Thoracic aorta (tissue), 2 donors: ENCODE measurements at places on chromosomes 12 and 14. TPM values are rescaled to one million over a fixed set of nuclear protein-coding genes. Genes with fewer than 3 reads are reported as not detected.

GRCh38 chr12:101474711-101475386 is at the start of gene SPIC:
SPIC (plus strand) TSS chr12:101475336; CDS start chr12:101476905, 1,569 bp downstream.
- no peak for DNase-seq

- no peak for DNase-seq
Measured at GRCh38 chr14:93343266-93343665, 3.7 kb upstream of the COX8C start.

DNA sequence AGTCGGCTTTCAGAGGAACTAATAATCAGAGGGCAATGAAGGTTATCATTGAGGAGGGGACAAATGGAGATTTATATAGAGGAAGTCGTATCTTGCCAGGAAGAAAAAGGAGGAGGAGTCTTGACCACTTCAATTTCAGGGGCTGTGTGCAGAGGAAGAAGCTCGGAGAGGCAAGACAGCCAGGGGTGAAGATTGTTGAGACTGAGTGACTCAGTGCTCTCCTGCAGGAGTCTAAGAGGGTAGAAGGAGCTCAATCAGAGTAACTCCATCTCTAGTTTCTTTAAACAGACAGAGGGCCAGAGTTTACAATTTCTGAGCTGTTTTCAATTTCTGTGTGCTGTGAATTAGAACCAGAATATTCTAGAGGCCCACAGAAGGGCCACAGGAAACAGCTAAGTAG is 439.3 kb upstream of the PRICKLE1 start:
- no peak for DNase-seq

DNA sequence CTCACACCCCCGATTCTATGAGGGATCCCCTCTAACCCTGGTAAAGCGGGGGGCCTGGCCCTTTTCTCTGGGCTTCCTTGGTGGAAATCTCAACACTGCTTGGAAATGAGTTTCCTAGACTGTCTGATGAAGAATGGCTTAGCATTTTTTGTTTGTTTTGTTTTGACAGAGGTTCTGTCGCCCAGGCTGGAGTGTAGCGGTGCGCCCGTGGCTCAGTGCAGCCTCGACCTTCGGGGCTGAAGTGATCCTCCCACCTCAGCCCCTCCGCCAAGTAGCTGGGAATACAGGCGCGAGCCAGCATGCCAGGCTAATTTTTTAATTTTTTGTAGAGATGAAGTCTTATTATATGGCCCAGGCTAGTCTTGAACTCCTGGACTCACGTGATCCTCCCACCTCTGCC is 30.3 kb downstream of the TC2N start:
- no peak for DNase-seq

GRCh38 chr12:105338966-105339365 is 8.5 kb downstream of the C12orf75 start:
- no peak for DNase-seq

DNA sequence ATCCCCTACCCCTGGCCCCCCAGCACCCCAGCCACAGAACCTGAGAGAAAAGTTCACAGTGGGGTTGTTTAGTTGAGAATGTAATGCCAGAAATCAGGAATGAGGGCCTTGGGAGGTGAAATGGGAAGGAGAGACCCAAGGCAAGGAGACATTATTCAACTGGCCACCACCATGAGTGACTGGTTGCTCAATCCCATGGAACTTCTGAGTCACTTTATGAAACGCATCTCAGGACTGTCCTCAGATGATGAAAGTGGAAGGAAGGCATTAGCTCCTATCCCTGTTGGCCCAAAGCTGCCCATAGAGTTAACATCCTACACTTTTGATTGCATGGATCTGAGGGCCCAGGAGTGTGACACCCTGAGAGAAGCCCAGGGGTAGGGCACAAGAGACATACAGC is 25.4 kb upstream of the TCL1A start:
- DNase-seq, result no peak

- peak; percentile 40 for DNase-seq
Measured at GRCh38 chr14:67738740-67739504, 37.2 kb downstream of the RDH12 start.

DNA sequence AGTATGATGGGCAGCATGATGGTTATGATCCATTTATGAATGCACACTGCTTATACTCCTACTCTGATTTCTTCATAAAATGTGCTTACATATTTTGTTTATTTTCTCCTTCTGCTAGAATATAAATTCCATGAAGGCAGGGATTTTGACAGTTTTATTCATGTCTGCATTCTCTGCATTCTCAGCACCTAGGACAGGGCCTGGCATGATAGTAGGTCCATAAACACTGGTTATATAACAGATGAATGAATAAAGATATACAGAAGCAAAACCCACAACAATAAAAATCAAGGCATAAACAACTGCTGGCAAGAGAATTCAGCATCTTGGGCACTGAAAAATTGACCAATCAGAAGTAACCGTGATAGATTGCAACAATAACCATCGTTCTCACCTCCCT is 115.4 kb downstream of the WIF1 start:
- DNase-seq, result no peak

DNA sequence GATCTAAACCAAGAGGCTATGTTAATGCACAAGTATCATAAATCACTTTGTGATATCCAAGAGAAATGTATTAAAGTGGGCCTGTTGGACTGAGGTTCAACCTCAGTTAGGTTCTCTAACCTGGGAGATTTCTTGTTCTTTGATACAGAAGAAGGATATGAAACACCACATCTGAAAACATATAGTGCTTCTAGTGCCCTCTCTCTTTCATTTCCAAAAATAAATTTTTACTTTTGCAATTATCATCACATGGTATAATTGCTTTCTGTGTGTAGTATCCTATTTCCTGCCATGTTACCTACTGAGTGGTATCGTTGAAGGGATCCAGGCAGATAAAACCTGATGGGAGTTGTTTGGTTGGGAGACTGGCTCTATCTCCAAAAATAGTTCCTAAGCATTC is 264.9 kb downstream of the CCER1 start:
- no peak for DNase-seq

GRCh38 chr14:90509403-90509802 is 112.6 kb downstream of the CALM1 start:
- no peak for DNase-seq

DNA sequence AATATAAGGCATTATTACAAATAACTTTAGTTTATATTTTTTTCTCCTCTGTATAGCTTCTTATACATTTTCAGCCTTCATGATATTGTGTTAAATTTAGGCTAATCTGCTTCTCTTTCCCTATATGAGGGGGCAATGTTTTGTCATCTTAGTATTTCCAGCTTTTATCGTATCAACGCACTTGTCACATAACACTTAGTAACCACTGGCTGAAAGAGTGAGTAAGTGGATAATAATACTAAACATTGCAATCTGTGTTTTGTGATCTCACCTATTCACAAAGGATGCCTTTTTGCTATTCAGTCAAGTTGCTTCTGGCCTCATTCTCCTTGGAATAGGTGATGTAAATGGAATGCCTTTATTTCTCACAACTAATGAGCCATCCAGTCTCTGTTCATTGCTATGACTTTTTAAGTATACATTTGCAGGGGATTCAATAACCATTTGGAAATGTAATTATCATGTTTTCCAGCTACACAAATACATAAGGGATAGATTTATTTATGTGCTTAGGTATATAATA is 260.9 kb downstream of the BMP4 start:
- DNase-seq, result no peak

DNA sequence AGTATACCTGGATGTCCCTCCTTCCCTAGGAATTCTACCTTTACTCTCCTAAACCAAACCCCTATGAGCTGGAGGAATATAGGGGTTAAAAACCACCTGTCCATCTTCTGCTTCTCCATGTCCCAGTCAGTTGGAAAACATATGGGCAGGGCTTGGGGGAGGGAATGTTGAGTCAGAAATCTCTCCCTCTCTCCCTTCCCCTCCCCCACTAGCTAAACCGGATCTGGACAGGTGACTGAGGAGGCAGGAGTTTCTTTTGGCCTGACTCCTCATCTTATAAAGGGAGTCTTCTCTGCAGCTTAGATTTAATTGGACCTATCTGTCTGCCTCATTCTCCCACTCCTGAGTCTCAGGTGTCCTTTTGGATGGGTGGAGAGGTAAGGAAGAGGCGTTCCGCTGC is 6.1 kb downstream of the ERBB3 start:
- no peak for DNase-seq

DNA sequence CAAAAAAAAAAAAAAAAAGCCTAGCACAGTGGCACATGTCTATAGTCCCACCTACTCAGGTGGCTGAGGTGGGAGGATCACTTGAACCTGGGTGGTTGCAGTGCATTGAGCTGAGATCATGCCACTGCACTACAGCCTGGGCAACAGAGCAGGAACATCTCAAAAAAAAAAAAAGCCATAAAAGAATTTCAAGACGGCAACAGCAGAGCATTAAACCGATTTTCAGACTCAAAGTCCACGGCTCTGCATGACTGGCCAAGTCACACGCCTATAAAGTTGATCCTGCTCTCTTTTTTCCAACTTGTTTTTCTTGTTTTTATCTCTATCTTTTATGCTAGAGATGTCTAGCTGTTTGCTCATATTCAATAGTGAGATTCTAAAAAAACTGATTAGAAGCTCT is 45.3 kb downstream of the FBXO34 start:
- DNase-seq, result no peak

DNA sequence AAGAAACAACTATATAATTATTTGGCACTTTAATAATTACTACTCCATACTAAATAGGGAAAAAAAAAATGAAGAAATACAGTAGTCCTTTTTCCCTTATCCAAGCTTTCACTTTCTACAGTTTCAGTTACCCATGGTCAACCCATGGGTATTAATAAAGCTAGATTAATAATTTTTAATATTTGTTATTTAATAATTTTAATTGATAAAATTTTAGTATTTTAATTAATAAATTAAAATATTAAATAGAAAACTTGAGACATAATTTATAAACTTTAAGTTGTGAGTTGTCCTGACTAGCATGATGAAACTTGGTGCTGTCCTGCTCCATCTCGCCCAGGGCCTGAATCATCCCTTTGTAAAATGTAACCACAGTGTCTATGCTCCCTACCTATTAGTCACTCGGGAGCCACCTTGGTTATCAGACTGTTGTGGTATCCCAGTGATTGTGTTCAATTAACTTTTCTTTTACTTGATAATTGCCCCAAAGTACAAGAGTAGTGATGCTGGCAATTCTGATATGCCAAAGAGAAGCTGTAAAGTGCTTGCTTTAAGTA is 71.8 kb downstream of the PAWR start:
- no peak for DNase-seq

DNA sequence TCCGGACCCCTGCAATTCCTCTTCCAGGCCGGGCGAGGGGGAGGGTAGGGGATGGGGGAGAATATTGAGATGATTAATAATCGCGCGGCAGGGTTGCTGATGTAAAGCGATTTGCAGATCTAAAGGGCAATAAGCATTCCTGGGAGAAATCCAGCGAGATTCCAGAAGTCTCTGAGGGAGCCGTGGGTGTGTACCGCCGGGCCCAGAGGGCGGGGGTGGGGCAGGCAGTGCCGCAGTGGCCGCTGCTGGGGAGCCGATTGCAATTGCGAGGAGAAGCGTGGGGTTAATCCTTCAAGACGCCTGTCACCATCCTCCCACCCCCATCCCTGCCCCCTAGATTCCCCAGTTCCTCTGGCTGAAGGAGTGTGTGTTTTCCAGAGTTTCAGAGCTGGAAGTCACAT is 16.4 kb downstream of the FOS start:
- DNase-seq, result no peak

DNA sequence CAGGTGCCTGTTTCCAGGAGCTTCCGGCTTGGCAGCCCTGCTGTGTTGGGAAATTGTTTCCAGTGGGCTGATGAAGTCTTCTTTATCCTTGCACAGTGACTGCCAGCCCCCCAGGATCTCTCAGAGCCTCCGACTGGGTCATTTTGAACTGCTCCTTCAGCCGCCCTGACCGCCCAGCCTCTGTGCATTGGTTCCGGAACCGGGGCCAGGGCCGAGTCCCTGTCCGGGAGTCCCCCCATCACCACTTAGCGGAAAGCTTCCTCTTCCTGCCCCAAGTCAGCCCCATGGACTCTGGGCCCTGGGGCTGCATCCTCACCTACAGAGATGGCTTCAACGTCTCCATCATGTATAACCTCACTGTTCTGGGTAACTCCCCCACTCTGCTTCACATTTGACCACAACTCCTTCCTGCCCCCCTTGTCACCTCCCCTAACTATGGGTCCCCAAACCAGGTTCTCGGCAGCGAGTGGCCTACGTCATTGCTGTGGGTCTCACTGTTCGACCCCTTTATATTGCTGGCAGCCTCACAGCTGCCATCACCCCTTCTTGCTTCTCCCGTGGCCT is 2.3 kb downstream of the LAG3 start:
- DNase-seq, result no peak

DNA sequence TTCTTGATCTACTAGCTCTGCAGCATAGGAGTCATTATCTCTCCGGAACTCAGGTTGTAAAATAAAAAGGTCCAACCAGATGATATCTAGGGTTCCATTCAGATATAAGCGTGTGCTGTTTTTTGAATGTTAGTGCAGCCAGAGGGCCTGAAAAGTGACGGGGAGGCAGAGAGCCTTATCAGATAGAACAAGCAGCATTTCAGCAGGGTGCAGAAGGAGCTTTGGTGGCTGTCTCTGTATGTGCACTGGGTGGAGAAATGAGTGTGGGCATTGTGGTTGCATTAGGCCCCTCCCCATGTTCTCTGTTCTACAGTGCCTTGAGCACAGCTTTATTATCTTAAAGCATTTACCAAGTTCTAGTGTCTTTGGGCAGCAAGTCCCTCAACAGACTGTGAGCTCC is 275.1 kb downstream of the NRXN3 start:
- DNase-seq, result no peak

DNA sequence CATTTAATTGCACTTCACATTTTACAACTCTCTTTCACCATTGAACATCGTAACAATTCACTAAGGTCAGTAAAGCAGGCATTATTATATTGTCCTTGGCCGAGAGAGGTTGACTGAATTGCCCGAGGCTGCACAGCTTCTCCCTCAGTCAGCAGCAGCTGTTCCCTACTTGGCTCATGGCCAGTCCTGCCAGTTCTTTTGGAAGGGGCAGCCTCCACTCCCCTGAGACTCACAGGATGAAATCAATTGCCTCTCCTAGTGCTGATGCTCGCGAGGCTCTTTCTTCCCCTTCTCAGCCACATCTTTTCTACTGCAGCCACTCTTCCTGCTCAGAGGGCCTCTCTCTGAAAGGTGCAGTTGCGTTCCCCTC is 79.9 kb upstream of the KCNA1 start:
- no peak for DNase-seq

- DNase-seq, result no peak
Measured at GRCh38 chr12:132287391-132288238, 41.8 kb downstream of the GALNT9 start.

- no peak for DNase-seq
Measured at GRCh38 chr12:97375310-97375709, 87.3 kb upstream of the RMST start.

- DNase-seq, result no peak
Measured at GRCh38 chr14:57761800-57762199, 104.1 kb downstream of the SLC35F4 start.

The PRPH gene
- not detected for total RNA-seq

The BHLHE41 gene
- 7.5 TPM for total RNA-seq

The KCNJ8 gene
- 8.1 TPM for total RNA-seq

The C14orf39 gene
- total RNA-seq, result not detected

The SLC8A3 gene
- total RNA-seq, result 0.95 TPM

The FAM222A gene
- 0.68 TPM for total RNA-seq

The DNAH10 gene
- under 0.01 TPM for total RNA-seq

The PLEKHH1 gene
- total RNA-seq, result 1.4 TPM
